ENCODE measurements at places on chromosomes 7 and 10.

DNA sequence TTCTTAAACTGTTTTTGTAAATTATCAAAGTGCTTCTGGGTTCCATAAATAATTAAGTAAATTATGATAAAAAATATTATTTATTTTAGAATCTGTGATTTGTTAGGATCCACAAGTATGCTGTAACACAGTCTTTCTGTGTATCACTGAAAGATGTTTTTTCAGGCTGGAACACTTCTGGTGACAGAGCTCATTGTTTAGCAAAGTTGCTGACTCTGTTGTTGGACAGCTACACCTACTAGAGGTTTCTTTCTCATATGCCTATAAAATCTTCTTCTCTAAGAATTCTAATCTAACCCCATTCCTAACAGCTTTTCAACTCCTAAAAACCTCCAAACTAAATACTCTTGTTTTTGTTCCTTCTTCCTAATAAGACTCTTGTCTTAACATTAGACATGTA, 176.8 kb downstream of the THSD7A start:
- DNase-seq, result no peak

DNA sequence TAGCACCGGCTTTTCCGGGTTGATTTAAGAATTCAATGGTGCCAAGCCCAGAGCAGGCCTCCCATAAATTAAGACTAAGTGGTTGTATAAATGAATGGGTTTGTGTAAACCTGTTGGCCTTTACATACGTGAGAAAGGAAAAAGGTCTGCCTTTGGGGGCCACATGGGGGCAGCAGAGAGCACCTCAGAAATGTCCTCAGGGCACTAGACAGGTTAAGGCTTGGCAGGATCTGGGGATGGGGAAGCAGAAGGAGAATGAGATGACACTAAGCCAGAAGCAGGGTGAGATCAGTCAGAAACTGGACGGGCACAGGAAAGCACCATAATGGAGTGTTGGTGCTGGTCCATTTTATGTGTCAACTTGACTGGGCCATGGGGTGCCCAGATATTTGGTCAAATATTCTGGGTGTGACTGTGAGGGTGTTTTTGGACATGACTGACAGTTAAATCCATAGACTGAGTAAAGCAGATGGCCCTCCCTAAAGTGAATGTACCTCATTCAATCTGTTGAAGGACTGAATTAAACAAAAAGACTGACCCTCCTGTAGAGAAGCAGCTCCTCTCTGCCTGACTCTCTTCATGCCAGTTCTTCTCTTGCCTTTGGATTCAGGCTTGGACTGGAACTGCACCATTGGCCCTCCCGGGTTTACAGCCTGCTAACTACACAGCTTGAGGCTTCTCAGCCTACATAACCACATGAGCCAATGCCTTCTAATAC, 58.9 kb downstream of the FRMPD2 start:
- DNase-seq, result peak; percentile 12

GRCh38 chr7:99141841-99142726, 1.8 kb downstream of the SMURF1 start:
- DNase-seq, result no peak

GRCh38 chr7:3279147-3279818, 21.8 kb upstream of the SDK1 start:
- no peak for DNase-seq

GRCh38 chr10:11594589-11595394, 16.7 kb downstream of the USP6NL start:
- no peak for DNase-seq

- DNase-seq, result no peak
Observed at GRCh38 chr7:8113184-8113583, 144.6 kb downstream of the GLCCI1 start.

- no peak for DNase-seq
Observed at GRCh38 chr10:104641187-104641936, at the start of gene SORCS3. Gene SORCS3, plus strand, starts transcription at chr10:104641290.

DNA sequence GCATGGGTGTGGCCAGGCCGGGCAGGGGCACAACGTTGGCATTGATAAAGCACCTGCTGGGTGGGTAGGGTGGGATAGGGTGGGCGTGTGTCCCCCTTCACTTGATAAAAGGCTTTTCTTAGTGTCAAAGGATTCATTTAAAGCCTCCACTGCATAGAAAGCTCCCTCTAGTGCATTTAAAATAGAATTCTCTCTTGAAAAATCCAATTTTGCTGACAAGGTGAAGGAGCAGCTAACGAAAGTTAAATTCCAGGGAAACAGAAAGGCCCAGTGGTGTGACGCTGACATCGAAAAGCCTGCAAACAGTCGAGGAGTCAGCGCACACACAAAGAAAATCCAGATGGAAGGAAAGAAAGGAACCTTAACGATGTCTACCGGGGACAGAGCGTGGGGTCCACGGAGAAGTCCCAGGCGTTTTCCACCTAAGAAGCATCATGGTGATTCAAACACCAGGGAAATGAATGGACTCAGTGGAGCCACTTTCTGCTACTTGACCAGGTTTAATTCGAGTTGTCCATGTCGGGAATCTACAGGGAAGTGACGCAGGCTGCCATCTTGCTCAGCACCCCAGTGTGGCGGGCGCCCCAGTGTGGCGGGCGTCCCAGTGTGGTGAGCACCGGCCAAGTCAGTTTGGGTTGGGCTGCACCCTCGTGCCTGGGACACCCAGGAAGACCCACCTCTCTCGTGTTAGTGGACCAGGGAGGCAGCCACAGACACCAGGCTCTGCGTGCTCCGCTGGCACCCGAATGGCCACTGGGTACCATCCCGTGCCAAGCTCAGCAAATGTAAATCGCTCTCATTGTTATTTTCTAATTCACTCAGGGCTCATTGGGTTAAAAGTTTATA, 217.8 kb downstream of the DNAJB6 start:
- DNase-seq, result no peak

GRCh38 chr7:66296557-66296956, 91.4 kb downstream of the TPST1 start:
- DNase-seq, result no peak

DNA sequence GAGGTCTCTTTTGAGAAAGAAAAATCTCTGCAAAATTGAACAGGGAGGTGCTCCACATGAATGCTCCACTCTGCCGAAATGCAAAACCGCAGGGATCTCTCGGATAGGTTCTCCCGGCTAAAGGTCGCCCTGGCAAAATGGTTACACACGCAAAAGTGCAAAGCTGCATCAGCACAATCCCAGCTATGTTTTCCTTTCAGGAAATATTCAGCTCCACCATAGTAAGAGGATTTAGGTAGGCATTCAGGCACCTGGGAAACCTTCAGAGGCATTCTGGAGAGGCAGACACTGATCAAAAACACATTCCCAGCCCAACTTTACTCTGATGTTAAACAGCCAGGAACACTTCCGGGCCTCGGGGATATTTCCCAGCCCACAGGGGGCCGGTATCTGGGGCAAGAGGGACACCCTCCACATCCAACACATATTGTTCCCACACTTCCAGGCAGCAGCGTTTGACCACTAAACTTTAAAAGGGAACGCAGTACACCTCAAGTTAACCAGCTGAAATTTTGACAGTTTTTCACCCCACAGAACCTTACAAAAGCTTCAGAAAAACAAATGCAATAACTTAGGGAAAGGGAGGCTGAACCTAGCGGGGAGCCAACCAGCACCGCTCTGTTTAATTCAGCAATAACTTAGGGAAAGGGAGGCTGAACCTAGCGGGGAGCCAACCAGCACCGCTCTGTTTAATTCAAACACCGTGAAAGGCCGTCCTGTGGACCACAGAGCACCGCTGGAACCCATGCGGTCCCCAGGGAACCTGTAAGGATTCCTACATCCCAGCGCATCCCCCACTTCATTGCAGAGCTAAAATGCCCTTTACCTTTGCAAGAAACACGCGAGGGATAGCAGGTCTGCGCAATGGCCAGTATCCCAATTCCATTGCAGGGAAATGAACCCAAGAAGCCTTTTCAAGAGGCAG, 45.9 kb downstream of the TNS3 start:
- DNase-seq, result no peak

- DNase-seq, result peak; percentile 56
Observed at GRCh38 chr7:29884399-29885272, 78.3 kb downstream of the WIPF3 start.

- DNase-seq, result no peak
Observed at GRCh38 chr10:62471711-62472110, 97.5 kb downstream of the ZNF365 start.

GRCh38 chr7:73742338-73742752, 3.7 kb upstream of the ABHD11 start:
- DNase-seq, result peak; percentile 46

All from NCI-H1105 (cell line).